ENCODE measurements at places on chromosomes 12 and 14.

GRCh38 chr12:110844131-110844530 is 2.7 kb upstream of the CCDC63 start:
- no peak for DNase-seq

GRCh38 chr12:38759621-38760020 is 145.8 kb downstream of the CPNE8 start:
- no peak for DNase-seq

- peak; percentile 57 for DNase-seq
Observed at GRCh38 chr14:92362781-92363235, 39.8 kb downstream of the SLC24A4 start.

GRCh38 chr12:11133162-11133561 is 1.3 kb downstream of the TAS2R30 start:
- no peak for DNase-seq

- no peak for DNase-seq
Observed at GRCh38 chr12:117466677-117467362, 105.4 kb upstream of the NOS1 start.

DNA sequence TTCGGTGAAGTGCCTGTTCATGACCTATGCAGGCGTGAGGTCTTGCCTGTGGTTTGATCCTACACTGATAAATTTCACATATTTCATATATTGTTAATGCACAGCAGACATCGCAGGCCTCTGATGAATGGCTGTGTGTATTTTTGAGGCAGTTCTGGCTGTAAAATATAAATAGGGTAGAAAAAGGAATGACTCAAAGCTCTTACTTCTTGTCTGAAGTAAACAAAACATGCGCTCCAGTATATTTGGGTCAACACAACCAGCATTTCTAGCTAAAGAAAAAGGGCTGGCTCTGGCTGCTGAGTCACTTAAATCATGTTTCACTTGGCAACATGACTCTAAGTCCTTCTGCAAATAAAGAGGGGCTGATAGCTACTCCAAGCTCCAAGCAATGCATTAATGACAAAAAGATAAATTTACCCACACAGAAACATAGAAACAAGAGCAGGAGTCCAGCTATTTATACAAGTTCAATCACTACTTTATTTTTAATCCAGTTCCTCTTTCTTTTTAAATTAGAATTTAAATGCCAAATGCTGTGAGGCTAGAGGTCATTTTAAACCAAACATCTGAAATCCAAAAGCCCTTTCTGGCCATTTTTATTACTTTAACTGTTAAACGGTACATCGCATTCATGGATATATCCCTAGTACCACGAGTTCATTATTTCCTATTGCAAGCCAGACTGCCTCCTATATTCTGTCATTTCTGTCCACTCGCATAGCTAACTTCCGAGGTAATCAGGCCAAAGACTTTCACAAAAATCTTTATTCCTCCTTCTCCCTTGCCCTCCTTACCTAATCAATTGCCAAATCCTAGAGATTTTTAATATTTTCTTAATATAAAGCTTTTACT is 54.3 kb upstream of the TMCC3 start:
- DNase-seq: no peak

- no peak for DNase-seq
Observed at GRCh38 chr12:107287436-107288413, 194.4 kb upstream of the CRY1 start.

GRCh38 chr12:130764475-130765185 is 48.5 kb upstream of the RIMBP2 start:
- DNase-seq: no peak

- DNase-seq: no peak
Observed at GRCh38 chr12:24252602-24253001, 303.1 kb upstream of the SOX5 start.

DNA sequence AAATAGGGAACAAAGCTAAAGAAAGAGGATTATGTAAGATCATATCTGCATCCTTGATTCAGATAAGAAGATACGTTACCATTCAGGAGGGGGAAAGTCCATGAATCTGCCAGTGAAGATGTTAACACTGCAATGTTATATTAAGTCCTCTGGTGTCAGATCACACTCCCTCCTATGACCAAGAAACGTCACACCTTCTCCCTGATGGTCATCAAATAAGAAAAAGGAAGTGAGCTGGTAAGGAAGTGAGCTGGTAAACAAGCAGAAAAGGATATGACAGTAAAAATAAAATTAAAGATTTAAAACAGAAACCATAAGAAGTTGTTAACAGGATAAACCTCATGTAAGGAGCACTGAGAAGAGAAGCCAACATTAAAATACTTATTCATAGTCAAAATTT is 340.2 kb downstream of the SEC23A start:
- DNase-seq: no peak

- DNase-seq: no peak
Observed at GRCh38 chr12:130351326-130351725, 13.6 kb downstream of the PIWIL1 start.

- DNase-seq: no peak
Observed at GRCh38 chr12:31964280-31964679, 5.1 kb downstream of the RESF1 start.

- no peak for DNase-seq
Observed at GRCh38 chr12:9634969-9635754, 27.4 kb upstream of the KLRB1 start.

DNA sequence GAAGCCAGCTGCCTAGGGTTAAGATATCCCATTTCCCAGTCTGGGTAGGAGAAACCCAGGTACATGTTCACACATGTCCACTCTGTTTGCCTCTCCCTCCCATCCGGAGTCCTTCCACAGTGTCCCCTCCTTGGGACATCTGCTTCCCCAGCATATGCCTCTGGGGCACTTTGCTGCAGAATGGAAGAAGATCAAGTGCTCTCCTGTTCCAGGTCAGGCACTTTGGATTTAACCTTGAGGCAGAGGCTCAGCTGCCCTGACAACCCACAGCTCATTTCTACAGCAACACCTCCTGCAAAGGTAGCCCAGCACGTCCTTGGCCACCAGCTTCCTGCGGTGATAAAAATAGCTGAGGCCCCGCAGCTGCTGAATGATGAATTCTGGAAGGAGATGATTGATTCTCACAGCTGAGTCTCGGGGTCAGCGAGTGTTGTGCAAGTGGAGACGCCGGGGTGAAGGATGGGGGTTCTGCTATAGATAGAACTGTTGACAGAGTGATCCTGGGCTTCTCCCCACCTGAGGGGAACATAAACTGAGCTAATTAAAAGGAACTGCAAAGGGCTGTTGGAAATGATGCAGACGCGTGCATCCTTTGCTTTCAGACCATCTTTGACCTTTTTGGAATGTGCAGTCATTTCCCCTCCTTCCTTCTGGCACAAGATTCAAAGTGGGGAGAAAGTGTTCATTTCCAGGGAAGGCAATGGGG is 145.0 kb downstream of the SLC38A6 start:
- no peak for DNase-seq

DNA sequence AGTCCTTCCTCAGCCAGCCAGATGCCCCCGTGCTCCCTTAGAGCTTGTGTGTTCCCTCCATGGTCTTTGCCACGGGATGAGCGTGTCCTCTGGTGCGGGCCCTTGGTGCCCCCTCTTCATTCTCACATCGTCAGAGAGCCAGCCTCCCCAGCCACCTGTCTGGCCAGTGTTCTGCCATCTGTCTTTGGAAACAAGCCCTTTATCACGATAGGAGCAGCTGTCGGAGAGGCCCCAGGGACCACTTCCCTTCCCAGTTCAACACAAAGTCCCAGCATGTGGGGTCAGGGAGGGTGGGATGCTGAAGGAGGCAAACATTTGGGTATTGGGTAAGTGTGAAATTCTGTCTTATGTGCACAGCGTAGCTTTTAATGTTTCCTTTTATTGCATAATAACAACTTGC is 44.5 kb downstream of the DYNC1H1 start:
- DNase-seq: no peak

- no peak for DNase-seq
Observed at GRCh38 chr12:1533205-1533601, 61.2 kb downstream of the FBXL14 start.

DNA sequence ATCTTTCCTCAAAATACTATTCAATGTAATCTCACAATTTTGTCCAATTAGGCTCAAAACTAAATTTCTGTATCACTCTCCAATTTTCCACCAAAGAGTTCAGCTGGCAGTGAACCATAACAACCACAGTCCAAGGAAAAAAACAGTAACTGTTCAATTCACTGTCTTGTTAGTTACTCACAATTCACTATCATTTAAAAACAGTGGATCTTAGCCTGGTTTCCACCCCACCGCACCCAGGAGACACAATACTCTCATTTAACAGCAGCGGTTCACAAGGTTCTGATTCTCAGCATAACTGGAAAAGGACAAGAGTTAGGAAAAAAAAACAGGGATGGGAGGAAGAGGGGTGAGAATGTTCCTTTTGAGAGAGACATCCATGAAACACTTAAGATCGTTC is 40.5 kb downstream of the MED13L start:
- no peak for DNase-seq

GRCh38 chr12:92968176-92968813 is 39.2 kb upstream of the EEA1 start:
- DNase-seq: no peak

GRCh38 chr12:84089356-84089755 is 823.2 kb downstream of the SLC6A15 start:
- no peak for DNase-seq

- DNase-seq: no peak
Observed at GRCh38 chr12:48800971-48801370, 12.1 kb upstream of the ADCY6 start.

- DNase-seq: no peak
Observed at GRCh38 chr14:73685328-73685727, 28.9 kb downstream of the PNMA1 start.

GRCh38 chr12:121558956-121559355 is 21.9 kb downstream of the KDM2B start:
- no peak for DNase-seq

DNA sequence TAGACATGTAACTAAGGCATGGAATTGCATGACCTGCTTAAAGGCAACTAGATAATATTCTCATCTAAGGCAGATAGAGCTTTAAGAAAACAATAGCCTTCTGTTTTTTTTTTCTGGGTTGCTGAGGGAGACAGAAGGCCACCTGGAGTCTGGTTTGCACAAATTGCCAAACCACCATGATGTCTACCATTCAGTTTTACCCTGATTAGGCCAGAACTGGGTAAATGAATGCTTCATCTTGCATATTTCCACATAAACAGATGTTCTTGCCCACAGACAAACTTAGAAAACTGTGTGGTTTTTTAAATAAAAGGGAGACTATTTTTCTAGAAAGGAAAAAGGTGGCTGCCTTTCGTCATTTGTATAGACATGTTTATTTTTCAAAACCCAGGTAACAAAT is 278.7 kb upstream of the PRICKLE1 start:
- no peak for DNase-seq

DNA sequence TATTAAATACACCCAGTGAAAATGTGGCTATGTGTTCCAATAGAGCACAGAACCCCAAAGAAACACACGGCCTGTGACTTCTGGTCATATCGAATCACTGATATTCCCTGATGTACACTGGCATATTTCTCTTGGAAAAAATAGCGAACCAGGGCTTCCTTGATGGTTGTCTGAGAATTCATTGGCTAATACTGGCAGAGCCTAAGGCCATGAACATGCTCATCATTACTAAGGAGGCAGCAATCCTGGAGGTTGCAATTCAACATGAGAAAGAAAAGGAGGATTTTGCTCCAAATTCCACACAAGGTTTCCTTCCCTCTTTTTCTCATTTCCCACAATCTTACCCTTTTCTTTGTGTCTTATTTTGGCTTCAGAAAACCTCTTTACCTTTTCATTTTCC is 212.9 kb upstream of the HMGA2 start:
- no peak for DNase-seq

- DNase-seq: no peak
Observed at GRCh38 chr14:102103062-102103695, 16.3 kb upstream of the HSP90AA1 start.

- no peak for DNase-seq
Observed at GRCh38 chr12:109092497-109093021, 713 bp downstream of the ALKBH2 start.

- DNase-seq: no peak
Observed at GRCh38 chr12:88245905-88246304, 103.8 kb downstream of the TMTC3 start.

- no peak for DNase-seq
Observed at GRCh38 chr12:122878780-122879612, 16.9 kb downstream of the VPS37B start.

DNA sequence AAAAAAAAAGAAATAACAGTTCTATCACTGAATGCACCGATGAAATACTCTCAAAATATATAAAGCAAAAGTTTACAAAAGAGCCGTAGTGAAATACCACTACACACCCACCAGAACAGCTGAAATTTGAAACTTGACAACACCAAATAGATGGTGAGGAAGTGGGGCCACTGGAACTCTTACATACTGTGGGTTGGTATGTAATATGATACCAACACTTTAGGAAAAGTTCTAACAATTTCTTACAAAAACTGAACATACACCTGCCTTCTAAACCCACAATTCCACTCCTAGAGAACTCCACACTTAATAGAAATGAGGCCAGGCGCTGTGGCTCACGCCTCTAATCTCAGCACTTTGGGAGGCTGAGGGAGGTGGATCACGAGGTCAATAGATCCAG is 14.1 kb downstream of the EIF5 start:
- no peak for DNase-seq

DNA sequence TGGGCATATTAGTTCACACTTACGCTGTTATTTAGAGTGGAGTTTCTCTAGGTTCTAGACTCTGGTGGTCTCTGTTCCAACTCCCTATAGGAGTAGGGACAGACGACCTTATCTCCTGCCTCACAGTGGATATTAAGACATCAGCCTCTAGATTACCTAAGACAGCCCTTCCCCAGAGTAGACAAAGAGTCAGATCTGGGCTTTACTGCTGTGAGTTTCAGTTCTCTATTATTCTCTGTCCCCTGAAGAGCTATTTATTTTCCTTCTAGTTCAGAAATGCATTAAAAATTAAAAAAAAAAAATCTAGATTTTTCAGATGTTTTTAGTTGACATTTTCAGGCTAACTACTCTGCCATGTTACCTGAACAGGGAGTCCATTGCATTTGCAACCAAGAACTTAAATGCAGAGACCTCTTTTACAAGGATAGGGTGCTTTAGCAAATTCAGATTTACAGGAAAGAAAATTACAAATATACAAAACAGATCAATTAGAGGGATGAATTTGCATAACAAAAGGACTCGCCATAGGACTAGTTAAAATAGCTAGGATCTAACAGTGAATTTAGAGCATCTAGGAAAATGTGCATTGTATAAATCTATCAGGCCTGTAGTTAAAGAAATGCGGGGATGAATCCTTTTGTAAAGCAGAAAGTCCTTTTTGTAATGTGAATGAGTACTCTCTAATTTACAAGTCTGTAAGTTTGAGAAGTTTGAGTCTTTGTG is 381.4 kb downstream of the APAF1 start:
- DNase-seq: no peak
